Esophagus muscularis mucosa (tissue), 4 donors: ENCODE measurements at places on chromosomes 16 and 17. TPM values are rescaled to one million over a fixed set of nuclear protein-coding genes. Genes with fewer than 3 reads are reported as not detected.

PPY gene
- total RNA-seq: not detected

SEPTIN12 gene
- total RNA-seq: not detected

TMIGD1 gene
- 0.29 TPM for total RNA-seq

HSF5 gene
- under 0.01 TPM for total RNA-seq

LRRC75A gene
- 0.83 TPM for total RNA-seq

ST6GALNAC2 gene
- total RNA-seq: 17.8 TPM

DNA sequence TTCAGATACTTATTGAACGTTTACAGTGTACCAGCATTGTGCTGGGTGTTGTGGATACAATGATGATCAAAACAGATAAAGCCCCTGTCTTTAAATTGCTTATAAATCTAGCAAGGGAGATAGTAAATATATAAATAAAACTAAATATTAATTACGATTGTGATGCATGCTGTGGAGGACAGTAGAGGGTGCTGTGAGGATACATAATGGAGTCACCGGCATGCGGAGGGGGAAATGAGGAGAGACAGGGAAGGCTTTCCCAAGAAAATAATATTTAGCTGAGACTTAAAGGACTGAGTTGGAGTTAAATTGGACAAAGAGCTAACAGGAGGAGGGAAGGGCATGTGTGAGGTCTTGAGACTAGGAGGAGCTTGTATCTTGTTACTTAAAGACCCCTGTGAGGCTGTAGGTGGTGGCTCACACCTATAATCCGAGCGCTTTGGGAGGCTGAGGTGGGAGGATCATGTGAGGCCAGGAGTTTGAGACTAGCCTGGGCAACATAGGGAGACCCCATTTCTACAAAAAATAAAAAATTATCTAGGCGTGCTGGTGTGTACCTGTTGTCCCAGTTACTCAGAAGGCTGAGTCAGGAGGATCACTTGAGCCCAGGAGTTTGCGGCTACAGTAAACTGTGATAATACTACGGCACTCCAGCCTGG is 2.4 kb downstream of the DHRS7B start:
- no peak overlapping the region for H3K27ac ChIP-seq
- no peaks in the 10 kb centered on the region for H3K27me3 ChIP-seq
- H3K36me3 ChIP-seq: no peaks in the 10 kb centered on the region
- DNase-seq: no peak
- H3K4me3 ChIP-seq: no peak overlapping the region
- peaks cover 16% of the 10 kb centered on the region for H3K4me1 ChIP-seq

- no peak for DNase-seq
- peaks cover 53% of the 10 kb centered on the region for H3K36me3 ChIP-seq
- H3K4me1 ChIP-seq: peaks cover 12% of the 10 kb centered on the region
- no peak overlapping the region for H3K4me3 ChIP-seq
- H3K27ac ChIP-seq: no peak overlapping the region
- H3K27me3 ChIP-seq: no peaks in the 10 kb centered on the region
These were observed 81.1 kb downstream of the CACNG1 start for GRCh38 chr17:67125417-67125816.

DNA sequence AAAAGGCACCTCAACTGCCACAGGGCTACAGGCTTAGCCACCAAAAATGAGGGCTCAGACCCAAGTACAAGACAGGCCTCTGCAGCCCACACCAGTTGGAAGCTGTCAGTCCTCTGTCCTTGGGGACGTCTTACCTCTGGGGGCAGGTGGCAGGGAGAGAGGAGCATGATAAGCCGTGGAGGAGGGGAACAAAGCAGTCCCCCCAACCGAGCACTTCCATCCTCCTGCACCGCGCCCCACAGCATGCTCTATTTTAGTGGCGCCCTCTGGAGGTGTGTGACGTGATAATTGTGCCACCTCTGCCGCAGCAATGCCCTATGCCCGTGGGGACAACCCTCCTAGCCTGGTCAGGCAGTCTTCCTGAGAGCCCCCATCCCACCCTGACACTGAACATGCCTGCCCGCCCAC is 13.6 kb downstream of the G6PC3 start:
- no peak overlapping the region for H3K4me3 ChIP-seq
- H3K27ac ChIP-seq: no peak overlapping the region
- no peaks in the 10 kb centered on the region for H3K27me3 ChIP-seq
- DNase-seq: no peak

- peaks cover 43% of the 10 kb centered on the region for H3K4me1 ChIP-seq
- DNase-seq: no peak
- no peak overlapping the region for H3K4me3 ChIP-seq
- H3K27ac ChIP-seq: peak overlapping the region; percentile 63
- no peaks in the 10 kb centered on the region for H3K27me3 ChIP-seq
These were observed 24.1 kb downstream of the CHD9 start for GRCh38 chr16:53078765-53079485.

DNA sequence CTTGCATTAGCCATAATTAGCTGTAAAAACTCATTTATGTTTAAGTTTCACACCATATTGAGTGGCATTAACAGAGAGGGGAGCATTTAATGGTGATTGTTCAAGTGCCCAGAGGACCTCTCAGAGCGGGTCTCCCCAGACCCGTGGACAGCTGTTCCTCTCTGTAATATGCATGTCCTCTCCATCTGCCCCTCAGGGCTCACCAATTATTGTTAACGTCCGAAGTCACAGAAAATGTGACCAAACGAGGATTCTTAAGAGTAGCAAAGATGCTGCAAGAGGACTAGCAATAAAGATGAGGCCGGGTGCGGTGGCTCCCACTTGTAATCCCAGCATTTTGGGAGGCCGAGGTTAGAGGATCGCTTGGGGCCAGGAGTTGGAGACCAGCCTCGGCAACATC is 130.2 kb downstream of the CPPED1 start:
- H3K4me1 ChIP-seq: no peaks in the 10 kb centered on the region
- no peak overlapping the region for H3K4me3 ChIP-seq
- DNase-seq: no peak
- no peaks in the 10 kb centered on the region for H3K36me3 ChIP-seq
- no peak overlapping the region for H3K27ac ChIP-seq
- H3K27me3 ChIP-seq: no peaks in the 10 kb centered on the region

GRCh38 chr17:76469076-76469990 is 1.9 kb downstream of the AANAT start:
- DNase-seq: no peak
- H3K27ac ChIP-seq: no peak overlapping the region
- H3K4me3 ChIP-seq: no peak overlapping the region
- peaks cover 4% of the 10 kb centered on the region for H3K4me1 ChIP-seq
- no peaks in the 10 kb centered on the region for H3K27me3 ChIP-seq

- H3K4me1 ChIP-seq: no peaks in the 10 kb centered on the region
- no peak for DNase-seq
- no peak overlapping the region for H3K4me3 ChIP-seq
These were observed 215.6 kb downstream of the PHKB start for GRCh38 chr16:47676635-47677177.

DNA sequence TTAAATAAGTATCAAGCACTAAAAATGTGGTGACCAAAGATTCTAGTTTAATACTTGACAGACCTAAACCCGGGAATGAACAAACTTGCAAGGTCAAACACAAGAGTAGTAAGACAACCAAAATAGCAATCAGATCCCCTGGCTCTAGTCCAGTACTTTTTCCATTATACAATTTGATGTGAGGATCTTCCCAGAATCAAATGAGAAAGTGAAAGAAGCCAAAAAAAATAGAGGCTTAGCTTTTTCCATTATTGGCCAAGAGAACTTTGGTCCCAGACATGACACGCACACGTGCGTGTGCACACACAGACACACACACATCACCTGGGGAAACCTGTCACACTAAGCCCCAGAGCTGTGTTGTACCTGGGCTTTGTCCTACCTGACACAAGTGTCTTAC is 300.6 kb upstream of the CDH5 start:
- no peaks in the 10 kb centered on the region for H3K27me3 ChIP-seq
- H3K36me3 ChIP-seq: no peaks in the 10 kb centered on the region
- H3K4me3 ChIP-seq: no peak overlapping the region
- no peak overlapping the region for H3K27ac ChIP-seq
- peaks cover 25% of the 10 kb centered on the region for H3K4me1 ChIP-seq
- DNase-seq: no peak

- no peaks in the 10 kb centered on the region for H3K36me3 ChIP-seq
- no peak overlapping the region for H3K4me3 ChIP-seq
- no peaks in the 10 kb centered on the region for H3K4me1 ChIP-seq
- no peak overlapping the region for H3K27ac ChIP-seq
- DNase-seq: no peak
These were observed 230.7 kb downstream of the SLC39A11 start for GRCh38 chr17:72861811-72862210.

DNA sequence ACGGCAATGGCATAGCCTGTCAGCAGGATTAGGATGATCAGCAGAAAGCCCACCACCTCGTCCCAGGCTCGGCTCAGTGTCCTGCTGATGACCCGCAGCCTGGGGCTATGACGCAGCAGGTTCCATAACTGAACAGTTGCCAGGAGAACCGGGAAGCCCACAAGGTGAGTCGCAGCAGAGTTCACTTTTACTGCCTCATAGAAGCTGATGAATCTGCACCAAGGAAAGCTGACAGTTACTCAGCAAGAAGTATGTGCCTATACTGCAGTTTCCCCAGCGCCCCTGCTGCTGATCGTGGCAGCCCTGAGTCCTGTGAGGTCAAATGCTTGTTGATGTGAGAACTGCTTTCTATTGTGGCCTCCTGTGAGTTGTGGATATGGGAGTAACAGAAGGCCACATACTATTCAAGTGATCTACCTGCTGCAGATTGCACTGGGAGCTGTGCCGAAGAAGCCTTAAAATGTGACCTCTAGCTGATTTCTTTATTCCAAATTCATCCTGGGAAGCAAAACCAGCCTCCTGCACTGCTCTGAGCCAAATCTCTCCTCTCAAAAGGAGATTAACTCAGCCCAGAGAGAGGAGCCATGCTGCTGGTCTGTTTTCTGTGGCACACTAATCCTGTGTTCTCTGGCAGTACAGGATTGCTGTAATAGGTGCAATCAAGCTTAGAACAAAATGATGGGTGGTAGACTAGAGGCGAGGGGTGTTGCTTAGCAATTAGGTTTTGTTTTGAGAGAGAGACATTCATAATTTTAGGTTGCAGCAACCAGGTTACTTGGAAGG is 38.8 kb downstream of the IST1 start:
- H3K27me3 ChIP-seq: no peaks in the 10 kb centered on the region
- DNase-seq: no peak
- peaks cover 12% of the 10 kb centered on the region for H3K36me3 ChIP-seq

GRCh38 chr16:66476328-66477027 is 49.4 kb downstream of the BEAN1 start:
- no peak for DNase-seq
- no peaks in the 10 kb centered on the region for H3K36me3 ChIP-seq
- H3K4me1 ChIP-seq: peaks cover 6% of the 10 kb centered on the region
- H3K4me3 ChIP-seq: no peak overlapping the region
- no peaks in the 10 kb centered on the region for H3K27me3 ChIP-seq

DNA sequence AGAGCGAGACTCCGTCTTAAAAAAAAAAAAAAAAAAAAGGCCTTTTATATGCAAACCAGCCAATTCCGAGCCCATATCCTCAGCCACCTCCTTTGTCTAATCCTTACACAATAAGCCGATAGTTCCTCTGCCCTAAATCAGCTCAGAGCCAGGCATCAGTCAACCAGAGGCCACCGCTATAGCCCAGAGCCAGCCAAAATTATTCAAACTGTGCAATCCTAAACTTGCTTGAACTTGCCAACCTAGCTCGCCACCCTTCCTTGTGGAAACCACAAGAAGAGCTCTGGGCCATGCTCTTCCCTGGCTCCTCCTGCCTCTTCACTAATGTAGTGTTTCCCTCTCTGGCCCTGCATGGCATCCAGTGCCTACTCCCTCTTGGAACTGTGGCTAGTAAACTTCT is 17.7 kb downstream of the ITGAL start:
- no peak overlapping the region for H3K4me3 ChIP-seq
- peaks cover 15% of the 10 kb centered on the region for H3K27me3 ChIP-seq
- no peak for DNase-seq
- H3K36me3 ChIP-seq: no peaks in the 10 kb centered on the region
